ENCODE measurements at places on chromosomes 6 and 20.

DNA sequence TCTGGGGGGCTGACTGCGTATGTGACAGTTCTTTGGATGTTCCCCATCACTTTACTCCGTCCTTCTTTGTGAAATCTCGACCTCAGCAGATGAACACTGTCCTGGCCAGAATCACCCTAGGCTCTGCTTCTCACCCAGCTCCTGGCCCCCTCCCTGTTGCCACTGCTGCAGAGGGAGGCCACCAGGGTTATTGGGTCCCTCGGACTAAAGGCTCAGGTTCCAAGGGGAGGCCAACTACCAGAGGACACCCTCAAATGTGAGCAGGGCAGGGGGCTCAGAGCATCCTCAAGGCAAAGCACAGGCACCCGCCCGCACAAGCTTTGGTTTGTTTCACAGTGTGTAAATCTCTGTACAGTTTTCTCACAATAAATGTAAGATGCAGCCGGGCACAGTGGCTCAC, 269.9 kb downstream of the UST start:
- no peak for DNase-seq

GRCh38 chr20:60116128-60116909, 158.1 kb downstream of the CDH26 start:
- no peak for DNase-seq

DNA sequence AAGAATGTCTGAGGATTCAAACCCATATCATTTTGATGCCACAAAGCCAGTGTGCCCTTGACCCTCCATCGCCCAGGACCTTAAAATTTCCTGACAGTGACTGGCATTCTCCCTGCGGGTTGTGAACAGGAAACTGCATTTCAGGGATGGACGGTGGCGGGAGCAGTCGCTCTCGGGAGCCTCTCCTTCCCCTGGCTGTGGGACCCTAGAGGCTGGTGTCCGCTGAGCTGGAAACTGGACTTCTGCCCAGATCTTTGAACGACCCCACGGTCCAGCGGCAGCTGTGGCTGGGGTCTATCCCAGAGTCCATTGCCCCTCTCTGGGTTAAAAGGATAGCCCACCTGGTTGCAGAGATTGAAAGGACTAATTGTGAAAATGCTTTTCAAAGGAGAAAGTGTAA, 1.4 kb upstream of the SEC63 start:
- DNase-seq = no peak

DNA sequence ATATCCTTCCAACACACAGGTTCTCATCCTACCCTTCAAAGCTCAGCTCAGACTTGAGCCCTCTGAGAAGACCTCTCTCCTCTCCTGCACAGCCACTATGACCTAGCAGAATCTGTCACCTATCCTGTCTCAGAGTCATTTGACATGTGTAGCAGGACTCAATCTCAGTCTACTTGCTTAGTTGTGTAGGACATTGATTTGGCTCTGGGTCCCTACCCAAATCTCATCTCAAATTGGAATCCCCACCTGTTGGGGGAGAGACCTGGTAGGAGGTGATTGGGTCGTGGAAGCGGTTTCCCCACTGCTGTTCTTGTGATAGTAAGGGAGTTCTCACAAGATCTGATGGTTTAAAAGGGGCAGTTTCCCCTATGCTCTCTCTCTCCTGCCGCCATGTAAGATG, 297.9 kb downstream of the CD83 start:
- no peak for DNase-seq

- no peak for DNase-seq
These were observed 28.2 kb upstream of the NOX3 start for GRCh38 chr6:155483858-155484257.

DNA sequence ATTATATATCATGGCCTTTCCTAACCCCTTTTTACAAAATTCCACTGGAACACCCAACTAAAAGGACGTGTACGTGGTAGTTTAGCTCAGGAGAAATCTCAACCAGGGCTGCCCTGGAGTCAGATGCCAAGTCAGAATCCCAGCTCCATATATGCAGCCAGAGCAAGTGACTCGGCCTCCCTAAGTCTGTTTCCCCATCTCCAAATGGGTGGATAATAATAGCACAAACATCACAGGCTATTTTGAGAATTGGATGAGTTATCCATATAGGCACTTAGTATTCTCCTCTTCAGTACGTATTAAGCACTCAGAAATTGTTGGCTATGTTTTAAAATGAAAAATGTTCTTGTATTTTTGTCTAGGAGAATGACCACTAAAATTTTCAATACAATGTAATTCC, 481.5 kb downstream of the CD109 start:
- no peak for DNase-seq

- no peak for DNase-seq
These were observed 20.9 kb upstream of the TCP11 start for GRCh38 chr6:35161776-35162607.

DNA sequence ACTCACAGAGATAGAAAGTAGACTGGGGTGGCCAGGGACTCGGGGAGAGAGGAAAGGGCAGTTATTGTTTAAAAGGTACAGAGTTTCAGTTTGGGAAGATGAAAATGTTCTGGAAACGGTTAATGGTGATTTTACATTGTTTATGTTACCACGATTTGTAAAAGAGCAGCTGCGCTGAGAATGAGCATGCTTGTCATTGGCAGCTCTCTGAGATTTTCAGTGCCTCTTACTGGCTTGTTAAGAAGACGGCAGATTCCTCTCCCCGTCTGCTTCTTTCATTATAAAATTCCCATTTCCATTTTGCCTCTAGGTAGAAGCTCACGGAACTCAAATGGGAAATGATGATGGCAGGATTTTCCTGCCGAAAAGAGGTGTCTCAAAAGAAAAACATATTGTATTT, 39.7 kb upstream of the PPP1R3G start:
- DNase-seq = no peak

- DNase-seq = no peak
These were observed 6.0 kb upstream of the MYLK4 start for GRCh38 chr6:2756687-2757224.

GRCh38 chr20:8454137-8454712, 322.2 kb downstream of the PLCB1 start:
- no peak for DNase-seq

- no peak for DNase-seq
These were observed 11.9 kb downstream of the VSTM2L start for GRCh38 chr20:37914672-37915433.

DNA sequence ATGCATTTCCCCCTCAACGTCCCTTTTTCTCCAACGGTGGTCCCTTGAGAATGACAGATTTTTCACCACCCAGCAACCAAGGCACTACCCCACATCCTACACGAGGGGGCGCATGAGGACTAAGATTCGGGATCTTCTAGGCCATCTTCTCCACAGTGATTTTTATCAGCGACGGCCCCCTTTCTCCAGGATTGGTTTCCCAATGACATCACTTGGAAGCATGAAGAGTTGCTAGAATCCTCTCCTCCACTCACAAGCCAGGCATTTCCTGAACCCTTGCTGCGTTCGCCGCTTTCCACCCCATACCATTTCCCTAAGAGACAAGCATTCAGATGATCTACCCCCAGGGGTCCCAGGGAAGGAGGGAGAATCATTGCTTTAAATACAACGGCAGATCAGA, 252.0 kb downstream of the HIVEP2 start:
- DNase-seq = peak; percentile 58

GRCh38 chr6:48419992-48420391, 309.0 kb upstream of the PTCHD4 start:
- DNase-seq = no peak

DNA sequence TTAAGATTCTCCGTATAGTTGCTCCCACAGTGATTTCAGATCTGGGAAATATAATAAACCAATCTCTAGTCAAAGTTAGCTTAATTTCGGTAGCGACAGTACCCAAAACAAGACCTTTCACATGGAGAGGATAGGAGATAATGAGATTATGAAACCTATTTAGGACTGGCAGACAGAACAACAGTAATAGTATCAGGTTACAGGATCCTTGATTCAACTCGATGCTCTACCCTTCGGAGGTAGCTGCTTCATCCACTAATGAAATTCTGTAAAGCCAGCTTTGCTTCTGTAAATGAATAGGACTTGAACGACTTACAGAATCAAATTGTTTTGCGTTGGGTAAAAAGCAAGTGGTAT, 534 bp upstream of the AKIRIN2 start:
- no peak for DNase-seq

DNA sequence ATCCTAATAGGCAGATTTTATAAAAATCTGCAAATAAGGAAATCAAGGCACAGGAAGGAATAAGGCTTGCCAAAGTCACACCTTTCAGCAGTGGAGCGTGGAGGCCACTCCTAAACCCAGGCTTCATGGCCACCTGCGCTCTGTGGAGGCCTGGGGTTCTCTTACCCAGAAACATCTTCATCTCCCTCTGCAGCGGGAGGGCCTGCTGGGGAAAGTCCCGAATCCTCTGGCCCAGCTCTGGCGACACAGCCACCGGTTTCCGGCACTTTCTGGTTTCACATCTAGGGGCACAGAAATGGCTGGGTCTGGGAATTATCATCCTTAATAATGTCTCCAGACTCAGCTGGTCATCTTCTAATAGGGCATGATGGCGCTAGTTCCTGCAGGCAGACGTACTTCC, 4.2 kb downstream of the TRIM10 start:
- no peak for DNase-seq

DNA sequence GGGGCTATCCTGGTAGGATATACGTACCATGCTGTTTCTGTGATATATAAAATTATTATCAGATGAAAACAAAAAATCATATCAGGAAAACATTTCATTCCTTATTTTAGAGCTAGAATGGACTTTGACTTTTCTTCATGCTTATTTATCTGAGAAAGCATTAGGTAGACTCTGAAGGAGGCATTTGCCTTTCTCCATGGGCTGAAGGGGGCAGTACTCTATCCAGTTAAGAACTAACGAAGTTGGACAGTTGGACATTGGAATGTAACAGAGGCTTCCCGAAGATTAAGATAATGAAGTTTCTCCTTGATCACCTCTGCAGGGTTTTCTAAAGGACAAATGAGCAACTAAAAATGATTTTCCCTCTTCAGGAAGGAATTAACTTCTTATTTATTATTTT, 233.9 kb downstream of the SAMD5 start:
- DNase-seq = no peak

- no peak for DNase-seq
These were observed 54.6 kb downstream of the RPP21 start for GRCh38 chr6:30399390-30400058.

- DNase-seq = no peak
These were observed 39.8 kb downstream of the SRSF3 start for GRCh38 chr6:36633915-36634314.

GRCh38 chr20:59519707-59520014, 84.7 kb upstream of the PHACTR3 start:
- no peak for DNase-seq

GRCh38 chr6:133198725-133199124, 42.4 kb upstream of the EYA4 start:
- no peak for DNase-seq

DNA sequence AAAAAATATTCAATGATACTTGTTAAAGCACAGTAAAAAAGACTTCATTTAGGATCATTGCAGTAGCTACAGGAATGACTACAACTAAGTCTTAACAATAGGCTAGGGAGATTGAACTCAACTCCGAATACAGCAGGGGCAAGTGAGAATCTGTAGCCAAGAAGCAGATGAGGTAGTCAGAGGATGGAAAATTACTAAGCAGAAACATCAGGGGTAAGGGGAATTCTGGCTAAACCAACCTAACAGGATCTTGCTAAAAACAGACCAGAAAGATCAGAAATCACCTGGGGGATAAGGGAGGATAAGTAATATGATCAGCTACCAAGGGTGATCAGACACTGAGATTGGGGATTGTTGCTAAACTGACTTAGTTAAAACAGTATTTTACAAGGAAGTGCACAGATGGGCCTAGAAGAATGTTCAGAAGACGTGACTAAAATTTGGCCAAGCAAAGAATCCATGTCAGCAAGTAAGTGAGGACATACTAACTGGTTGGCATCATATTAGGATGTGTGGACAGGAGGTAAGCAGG, 217.5 kb downstream of the TENT5A start:
- no peak for DNase-seq

DNA sequence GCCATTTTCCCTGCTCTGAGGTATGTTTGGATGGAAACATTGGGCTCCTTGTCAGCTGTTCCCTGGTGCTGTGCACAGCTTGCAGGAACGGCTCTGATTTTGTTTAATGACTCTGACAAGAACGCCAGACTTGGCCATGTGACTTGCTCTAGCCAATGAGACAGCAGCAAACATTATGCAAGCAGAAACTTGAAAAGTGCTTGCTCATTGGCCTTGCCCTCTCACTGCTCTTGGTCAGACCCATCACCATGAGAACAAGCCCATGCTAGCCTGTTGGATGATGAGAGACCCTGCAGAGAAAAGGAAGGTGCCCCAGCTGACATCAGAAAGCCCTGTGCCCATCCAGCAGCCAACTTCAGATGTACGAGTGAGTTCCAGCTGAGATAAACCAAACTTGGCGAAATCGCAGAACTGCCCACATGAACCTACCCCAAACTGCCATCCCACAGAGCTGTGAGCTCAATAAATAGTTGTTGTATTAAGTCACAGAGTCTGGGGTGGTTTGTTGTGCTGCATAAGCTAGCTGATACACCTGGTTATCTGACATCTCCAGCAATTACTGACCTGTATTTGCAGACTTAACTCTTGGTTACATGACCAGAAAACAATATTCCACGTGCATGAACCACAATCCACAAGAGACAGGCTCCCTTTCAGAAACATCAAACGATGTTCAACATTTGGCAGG, 96.9 kb downstream of the JPH2 start:
- no peak for DNase-seq

DNA sequence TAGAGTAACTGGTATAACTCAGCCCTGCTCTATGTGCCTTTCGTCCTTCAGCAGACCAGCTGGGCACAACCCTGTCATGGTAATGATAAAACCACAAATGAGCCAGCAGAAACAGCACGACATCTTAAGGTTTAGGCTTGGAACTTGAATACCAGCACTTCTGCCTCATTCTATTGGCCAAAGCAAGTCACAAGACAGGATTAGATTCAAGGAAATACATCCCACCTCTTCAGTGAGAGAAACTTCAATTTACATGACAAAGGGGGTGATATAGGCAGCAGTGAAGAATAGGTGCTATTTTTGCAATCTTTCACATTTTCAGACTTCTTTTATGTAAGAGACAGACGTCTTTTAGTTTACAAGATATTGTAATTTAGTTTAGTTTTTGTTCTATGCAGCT, 69.8 kb upstream of the SLC35F1 start:
- no peak for DNase-seq

GRCh38 chr6:24051942-24052589, 73.9 kb upstream of the NRSN1 start:
- DNase-seq = no peak

DNA sequence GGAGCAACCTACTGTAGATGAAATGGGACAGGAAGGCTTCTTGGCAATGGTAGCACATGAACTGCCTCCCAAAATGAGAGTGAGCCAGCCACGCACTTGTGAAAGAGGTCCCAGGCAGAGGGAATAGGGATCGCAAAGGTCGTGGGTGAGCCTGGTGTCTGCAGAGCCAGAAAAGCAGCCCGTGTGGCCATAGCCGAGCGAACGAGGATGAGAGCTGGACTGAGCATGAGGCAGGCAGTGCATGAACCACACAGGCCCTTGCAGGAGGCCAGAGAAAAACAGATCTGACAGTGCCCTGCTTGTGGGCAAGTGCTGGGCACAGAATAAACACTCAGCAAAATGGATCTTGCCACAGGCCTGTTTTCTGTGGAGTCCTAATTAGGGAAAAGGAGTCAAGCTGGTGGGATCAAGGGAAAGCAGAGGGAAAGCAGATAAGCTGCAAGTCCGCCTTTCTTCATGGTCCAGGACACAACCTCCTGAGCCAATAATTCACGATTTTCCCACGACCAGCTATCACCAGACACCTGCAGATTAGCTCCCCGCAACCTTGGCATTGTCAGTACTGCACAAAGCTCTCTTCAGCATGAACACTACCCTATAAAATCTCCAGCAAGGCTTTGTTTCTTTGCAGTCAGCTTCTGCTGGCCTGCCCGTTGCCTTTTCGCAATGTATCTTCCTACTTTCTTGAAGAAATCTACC, 44.0 kb downstream of the GCNT2 start:
- no peak for DNase-seq

Measured in stimulated activated CD4-positive, alpha-beta T cell treated with anti-CD3 and anti-CD28 coated beads, Interleukin-4, amount 100 ng/mL, for 4 hours (primary cell).